ENCODE measurements at places on chromosomes 11 and 22.

DNA sequence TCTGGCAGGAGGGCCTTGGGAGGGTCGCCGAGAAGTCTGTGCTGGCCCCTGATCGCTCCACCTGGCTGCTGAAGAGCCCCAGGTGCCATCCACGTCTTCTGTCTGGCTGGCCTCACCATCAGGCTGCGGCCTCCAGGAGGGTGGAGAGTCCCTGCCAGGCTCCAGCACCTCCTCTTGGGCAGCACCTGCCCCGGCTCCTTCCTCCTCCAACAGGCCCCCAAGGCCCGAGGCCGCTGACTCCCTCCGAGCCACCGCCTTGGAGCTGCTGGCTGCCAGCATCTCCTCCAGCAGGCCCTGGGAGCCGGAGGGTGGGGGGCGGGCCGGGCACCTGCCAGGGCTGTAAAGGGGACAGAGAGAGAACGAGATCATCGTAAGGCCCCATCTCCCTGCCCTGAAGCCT, 22.3 kb downstream of the TNKS1BP1 start:
- DNase-seq, result no peak

- no peak for DNase-seq
These were observed 70.8 kb downstream of the RNF169 start for GRCh38 chr11:74819400-74819799.

DNA sequence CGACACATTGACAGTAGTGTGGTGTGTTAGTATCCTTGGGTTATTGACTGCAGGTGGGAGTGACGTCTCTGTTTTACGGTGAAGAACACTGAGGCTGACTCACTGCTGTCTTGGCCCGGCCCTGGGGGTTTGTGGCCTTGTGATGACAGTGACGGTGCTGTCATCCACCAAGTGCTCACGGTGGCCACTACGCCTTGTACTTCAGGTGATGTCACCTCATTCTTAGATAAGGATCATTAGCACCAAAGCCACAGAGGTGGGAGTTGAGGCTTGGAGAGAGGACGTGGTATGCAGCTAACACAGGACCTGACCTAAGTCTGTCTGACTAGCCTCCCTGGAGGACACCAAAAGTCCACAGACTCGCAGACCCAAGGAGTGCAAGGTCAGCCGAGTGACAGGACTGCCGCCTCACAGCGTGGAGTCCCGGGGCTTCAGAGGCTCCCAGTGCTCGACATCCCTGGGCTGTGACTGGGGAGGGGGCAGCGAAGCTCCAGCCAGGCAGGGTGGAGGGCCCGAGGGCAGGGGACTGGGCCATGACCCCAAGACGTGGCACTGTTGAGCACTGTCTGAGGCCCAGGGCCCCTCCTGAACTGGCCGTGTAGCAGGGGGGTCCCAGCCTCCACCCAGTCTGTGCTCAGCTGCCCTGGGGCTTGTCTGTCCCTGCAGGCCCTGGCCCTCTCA, 56.5 kb downstream of the NAT10 start:
- DNase-seq, result no peak

DNA sequence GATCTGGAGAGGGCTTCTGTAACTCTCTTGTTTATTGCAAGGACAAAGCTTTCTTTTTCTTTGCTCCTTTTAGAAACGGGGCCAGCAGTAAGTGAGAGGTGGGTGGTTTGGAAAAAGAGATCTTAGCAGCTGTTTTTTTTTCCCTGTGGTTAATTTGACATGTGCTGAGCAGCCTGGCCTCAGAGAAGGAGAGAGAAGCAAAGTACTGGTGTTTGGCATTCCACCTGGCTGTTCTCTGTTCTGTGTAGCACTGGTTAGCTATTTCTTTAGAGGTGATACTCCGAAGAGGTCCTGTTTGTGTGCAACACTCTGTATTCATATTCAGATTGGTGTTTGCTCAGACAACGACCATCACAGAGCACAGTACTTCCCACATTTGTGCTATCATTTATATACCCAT, 80.8 kb upstream of the SORL1-AS1 start:
- no peak for DNase-seq

- DNase-seq, result no peak
These were observed 263.9 kb downstream of the NXPE2 start for GRCh38 chr11:114942207-114942606.

GRCh38 chr11:78583889-78584288, 9.2 kb upstream of the NARS2 start:
- no peak for DNase-seq

DNA sequence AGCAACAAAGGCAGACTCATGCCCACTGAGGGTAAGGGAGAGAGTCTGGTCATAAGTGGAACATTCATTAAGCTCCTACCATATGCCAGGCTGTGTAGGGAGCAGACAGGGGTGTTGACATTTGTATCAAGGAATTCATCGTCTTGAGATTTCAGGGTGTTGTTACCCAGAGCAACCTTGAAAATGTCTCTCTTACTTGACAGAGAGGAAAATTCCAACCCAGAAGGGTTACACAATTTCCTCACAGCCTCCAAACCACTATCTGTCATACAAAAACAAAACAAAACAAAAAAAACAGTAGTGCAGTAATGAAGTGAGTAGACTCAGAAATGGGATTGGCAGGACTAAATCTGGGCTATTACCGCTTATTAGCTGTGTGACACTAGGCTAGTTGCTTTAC, 113.2 kb downstream of the MIAT start:
- DNase-seq, result no peak

DNA sequence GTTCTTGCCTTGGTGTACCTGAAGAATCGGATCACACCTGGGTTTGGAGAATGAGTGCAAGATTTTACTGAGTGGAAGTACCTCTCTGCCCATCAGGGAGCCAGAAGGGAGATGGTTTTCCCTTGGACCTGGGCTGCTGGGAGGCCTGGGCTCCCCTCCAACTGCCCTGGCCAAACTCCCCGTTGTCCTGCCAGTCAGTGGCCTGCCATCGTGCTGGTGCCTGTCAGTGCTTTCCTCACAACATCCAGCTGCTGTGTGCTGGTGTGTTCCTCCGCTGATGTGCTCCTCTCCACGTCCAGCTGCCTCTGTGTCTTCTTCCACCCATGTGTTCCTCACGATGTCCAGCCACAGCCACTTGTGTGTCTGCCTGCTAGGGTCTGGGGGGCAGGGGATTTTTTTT, 87.9 kb upstream of the CLPB start:
- DNase-seq, result no peak

- no peak for DNase-seq
These were observed 416.7 kb upstream of the CHORDC1 start for GRCh38 chr11:90639461-90639993.

- DNase-seq, result no peak
These were observed 415.7 kb downstream of the SOX6 start for GRCh38 chr11:15940462-15941205.

- no peak for DNase-seq
These were observed 64.2 kb upstream of the BLID start for GRCh38 chr11:122179961-122180834.

DNA sequence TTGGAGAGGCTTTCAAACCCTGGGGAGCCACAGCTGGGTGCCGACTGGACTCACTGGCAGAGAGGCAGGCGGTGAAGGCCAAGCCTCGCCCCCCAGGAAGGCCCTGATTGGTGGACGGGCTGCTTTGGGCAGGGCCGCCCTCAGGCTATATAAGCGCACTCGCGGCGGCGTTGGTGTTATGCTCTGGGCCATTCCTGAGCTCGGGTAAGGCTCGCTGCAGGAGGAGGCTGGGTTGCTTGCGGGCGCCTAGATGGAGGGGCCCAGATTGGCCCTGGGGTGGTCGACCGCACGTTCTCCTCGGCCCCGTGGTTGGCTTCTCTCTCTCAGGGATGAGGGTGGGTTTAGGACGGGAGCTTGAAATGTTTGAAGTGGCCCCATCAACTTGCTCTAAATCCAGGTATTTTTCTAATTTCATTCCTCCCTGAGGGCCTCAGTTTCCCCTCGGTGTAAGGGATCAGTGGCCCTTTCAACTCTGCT, at the start of gene SPDYC:
TSS of gene SPDYC (plus strand) at position 176 of the 477 bp plus-strand sequence. CDS start 1,125 bp downstream, outside the sequence.
- DNase-seq, result no peak

- peak; percentile 63 for DNase-seq
These were observed 1.2 kb upstream of the CERK start for GRCh38 chr22:46739094-46739870.

GRCh38 chr11:124732230-124732629, 7.5 kb upstream of the NRGN start:
- peak; percentile 58 for DNase-seq

Measured in HL-60 (cell line).